ENCODE measurements at places on chromosomes 2 and 18.

DNA sequence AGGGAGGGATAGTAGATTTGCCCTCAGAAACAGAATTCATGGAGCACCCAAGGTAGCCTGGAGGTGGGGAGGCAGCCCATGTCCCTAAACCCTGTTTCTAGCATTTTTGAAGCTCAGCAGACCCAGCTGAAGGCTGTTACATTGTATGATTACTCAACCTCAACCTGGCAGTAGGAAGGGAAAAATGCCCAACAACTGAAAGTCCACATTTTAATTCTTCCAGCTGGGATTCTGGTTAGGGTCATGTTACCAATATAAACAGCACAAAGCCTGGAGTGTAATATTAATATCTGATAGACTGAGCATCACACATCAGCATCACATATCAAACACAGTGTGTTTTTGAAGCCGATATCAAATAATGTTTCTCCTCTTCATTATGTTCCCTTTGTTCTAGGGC, 437.0 kb downstream of the HRH4 start:
- no peak for DNase-seq

DNA sequence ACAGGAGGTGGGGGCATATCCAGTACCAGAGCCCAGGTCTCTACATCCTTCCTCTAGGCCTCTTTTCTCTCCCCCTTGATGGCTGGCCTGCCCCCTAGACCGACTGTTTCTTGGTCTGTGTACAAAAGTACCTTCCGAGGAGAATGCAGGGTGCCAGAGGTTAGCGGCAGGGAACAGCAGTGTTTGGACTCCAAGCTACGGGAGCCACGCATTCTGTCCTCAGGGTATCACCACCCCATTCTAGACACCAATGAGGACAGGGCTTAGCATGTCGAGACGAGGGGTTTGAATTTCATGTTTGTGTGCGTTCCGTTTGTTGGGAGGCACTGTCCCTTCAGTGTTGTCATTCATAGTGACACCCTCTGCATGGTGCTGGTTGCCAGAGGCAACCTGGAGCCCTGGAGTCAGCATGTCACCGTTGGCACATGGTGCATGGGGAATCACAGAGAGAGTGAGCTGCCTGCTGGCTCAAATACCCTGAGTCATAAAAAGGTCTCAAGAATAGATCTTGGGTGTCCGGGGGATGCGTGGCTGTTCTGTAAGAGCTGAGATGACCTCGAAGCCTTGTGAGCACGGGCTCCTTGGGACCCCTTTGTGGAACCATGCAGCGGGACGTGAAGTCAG, 57.2 kb upstream of the LDLRAD4 start:
- DNase-seq: no peak

GRCh38 chr2:109604597-109604996, 9.2 kb downstream of the SEPTIN10 start:
- no peak for DNase-seq

DNA sequence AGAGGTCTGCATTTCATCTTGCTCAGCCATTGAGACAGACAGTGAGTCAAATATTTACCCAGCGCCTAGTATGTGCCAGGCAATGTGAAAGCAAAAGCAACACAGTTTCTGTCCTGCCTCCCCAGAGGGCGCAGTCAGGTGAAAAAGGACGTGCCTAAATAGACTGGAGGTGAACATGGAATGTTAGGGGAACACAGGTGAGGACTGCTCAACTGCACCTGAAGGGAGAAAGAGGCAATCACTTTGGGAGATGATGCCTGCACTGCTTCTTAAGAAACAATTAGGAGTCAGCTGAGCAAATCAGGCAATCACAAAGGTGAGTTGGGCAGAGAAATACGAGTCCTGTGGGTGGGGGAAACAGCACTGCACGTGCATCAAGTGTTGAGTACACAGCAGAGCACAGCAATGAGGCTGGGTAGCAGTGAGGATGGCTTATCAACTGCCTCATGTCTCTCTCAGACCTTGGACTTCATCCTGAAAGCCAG, 218.3 kb upstream of the SMAD7 start:
- peak; percentile 14 for DNase-seq
